ENCODE measurements at places on chromosomes 6 and 20.

- no peak for DNase-seq
These were observed 707.0 kb downstream of the EPM2A start for GRCh38 chr6:145028144-145028818.

GRCh38 chr6:39327507-39327906, 5.0 kb upstream of the KCNK16 start:
- no peak for DNase-seq

DNA sequence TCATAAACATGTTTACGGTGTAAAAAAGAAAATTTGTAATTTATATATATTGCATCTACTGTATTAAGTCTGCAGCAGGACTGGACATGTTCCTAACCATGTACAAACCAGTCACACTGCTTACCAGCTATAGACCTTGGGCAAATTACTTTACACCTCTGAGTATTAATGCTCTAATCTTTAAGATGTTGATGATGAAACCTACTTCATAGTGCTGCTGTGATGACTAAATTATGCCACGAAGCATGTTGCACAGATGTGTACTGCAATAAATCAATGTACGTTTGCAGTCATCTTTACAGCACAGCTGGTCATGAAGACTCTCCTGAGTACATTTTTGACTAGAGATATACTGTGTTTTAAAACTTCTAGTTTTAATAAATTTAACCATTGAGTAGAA, 42.6 kb downstream of the PRKN start:
- DNase-seq: no peak

DNA sequence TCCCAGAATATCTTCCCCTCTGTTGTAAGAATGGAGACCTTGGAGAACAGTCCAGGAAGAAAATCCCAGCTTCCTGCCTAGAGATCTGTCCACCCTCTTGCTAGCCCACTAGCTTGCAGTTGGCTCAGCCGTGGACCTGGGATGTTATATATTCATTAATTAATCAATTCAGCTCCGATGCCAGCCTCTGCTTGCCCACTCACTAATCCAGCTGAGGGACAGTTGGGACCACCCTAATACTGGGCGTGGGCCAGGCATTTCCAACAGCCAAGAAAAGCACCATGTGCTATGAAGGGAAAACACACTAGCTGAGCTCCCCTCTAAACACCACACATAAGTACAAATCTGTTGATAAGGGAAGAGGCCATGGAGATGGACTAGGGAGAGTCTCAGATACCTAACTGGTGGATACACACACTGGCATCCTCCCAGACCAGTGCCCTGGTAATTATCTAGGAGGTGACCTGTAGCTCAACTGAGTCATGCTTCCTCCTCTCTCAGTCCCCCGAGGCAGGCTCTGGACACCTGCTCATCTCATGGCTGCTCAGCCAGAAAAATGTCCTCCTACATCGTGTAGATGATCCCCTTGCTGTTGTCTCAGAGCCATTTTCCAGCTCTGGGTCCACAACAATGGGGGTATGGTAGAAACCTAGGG, 78.9 kb downstream of the ANKRD60 start:
- no peak for DNase-seq

GRCh38 chr20:57257701-57258453, 8.6 kb downstream of the BMP7 start:
- no peak for DNase-seq

DNA sequence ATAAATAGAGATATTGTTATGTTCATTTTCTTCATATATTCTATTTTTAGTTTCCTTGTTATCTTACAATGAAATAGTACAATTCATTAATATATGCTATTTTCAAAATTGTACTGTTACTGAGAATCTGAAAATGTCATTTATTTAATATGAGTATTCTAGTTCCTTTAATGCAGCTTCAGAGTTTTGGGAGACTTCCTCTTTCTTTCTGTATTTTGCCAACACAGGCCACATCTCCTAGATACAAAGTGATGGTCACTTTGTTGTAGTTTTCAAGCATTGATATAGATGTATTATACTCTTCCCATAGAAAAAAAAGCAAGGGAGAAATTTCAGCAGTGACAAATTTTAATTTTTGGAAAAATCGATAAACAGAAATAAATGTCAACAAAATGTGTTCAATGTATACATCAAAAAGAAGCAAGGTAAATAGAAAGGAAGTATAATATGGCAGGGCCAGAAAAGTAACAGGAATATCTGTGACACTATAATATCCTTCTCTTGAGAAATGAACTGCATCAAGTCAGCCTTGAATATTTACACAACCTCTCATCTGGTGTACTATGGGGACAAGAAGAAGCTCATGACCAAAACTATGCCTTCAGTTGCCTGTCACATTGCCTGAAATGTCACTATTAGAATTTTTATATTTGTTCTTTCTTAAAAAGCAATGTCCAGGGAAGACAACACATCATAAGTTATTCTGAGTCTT, 396.0 kb downstream of the TBC1D32 start:
- DNase-seq: no peak

- no peak for DNase-seq
These were observed 120.8 kb upstream of the EDN1 start for GRCh38 chr6:12169377-12169776.

- DNase-seq: no peak
These were observed 31.7 kb downstream of the SLC35A1 start for GRCh38 chr6:87504441-87504840.

DNA sequence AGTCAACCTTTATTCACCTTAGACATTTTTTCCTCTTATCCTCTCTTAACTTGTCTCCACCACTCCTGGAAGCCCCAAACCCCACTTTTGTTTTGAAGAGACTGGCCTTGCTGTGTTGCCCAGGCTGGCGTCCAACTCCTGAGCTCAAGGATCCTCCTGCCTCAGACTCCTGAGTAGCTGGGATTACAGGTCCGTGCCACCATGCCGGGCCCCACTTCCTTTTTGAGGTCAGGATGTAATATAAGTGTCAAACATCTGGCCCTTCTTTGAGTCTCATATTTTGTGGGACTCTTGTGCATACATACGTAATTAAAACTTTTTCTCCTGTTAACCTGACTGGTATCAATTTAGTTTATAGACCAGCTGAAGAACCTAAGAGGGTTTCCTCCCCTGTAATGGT, 1.4 kb upstream of the CDK19 start:
- no peak for DNase-seq

DNA sequence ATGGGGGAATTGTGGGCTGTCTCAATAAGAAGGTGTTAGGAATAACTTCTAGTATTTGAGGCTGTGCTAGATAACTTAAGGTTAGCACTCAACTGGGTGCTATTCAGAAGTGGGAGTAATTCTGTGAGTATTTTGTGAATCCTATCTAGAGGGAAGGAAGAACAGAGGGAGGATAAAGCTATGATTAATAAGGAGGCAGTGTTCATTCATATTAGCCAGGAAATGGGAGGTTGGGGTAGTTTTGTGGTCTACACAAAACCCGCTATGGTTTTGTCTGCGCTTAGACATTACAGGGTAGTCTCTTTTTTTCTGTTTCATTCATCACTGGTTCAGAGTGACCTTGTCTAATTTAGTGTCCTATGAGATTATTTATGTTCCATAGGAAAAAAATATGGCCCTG, 341.0 kb downstream of the ARHGAP18 start:
- DNase-seq: no peak

- no peak for DNase-seq
These were observed 19.1 kb downstream of the ADGRB3 start for GRCh38 chr6:68654134-68654533.

DNA sequence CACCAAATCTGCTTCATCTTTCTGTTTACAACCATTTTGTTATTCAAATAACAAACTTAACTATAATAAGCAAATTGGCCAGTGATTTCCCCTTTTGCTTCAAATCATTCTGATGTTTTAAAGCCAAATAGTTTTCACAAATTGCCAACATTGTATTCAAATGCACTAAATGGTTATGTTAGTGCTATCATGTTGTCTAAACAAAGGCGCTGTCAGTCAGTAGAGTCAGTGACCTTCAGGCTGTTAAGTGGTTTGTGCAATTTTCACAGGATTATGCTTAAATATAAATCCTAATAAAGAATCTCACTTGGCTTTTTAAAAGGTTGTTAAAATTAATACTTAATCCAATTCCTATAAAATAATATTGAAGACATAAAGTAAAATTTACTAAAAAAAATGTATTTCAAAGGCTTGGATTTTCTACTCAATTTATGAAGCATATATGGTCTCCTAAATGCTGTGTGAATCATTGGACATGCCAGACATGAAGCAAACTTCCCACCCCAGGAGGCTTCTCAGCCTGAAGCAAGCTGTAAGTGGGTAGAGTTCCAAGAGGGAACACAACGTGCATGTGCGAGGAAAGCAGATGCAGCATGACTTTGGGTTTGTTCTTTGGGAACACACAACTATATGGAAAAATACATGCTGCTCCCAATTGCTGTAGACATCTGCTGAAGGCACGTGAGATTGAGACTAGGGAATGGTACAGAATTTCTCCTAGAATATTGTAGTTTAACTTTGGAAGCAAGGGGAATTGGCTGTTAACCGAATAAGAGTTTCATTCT, 54.9 kb downstream of the RSPO3 start:
- DNase-seq: no peak

DNA sequence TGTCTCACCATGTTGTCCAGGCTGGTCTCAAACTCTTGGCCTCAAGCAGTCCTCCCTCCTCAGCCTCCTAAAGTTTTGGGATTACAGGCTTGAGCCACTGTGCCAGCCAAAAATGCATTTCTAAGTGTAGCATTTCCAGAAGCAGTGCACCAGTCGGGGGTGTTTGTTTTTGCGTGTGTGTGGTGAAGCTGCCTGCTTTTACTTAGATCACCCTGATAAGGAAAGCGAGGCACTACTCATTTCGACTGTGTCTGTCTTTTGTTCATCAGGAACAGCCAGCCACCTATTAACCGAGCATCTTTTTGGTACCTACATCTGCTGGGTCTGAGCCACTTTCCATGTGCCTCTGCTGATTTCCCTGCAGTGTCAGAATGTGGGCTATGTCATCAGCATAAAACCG, 18.7 kb downstream of the SIRT5 start:
- no peak for DNase-seq

DNA sequence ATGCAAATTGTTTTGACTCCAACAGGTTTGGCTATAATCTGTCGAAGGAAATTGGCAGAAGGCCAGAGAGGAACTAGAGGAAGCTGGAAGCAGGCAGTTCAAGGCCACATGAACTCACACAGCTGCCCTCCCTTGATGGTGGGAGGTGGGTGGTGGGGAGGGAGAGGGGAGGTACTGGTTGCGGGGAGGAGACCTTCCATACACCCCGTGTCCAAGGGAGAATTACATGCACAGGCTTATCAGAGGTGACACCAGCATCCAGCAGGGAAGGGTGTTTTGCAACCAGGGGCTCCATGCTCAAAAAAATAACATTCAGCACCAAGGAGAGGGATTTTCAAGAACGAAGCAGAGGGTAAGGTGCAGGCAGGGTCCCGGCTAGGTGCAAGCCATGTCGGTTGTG, 9.1 kb downstream of the PRND start:
- DNase-seq: no peak
